ENCODE measurements at places on chromosomes 2 and 18. TPM values are rescaled to one million over a fixed set of nuclear protein-coding genes. Genes with fewer than 3 reads are reported as not detected.

DNA sequence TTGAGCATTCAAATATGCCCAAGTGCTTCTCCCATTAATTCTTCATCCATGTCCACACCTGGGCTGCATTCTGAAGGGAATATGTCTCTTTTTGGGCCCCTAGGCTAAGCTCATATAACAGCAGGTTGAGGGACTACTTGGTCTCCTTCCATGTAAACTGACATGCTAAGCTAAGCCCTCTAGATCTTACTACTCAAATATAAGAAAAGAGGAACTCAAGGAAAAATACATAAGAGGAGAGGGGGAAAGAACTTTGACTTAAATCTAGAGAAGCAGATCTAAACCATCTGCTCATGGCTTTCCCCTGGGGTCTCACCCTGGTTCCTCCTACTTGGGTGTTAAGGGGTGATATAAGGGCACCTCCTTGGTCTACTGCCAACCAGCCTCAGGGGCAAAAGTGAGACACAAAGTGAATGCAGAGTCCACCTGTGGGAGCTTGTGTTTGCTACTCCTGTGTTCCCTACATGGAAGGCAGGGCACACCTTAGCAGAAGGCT is 19.8 kb upstream of the NFU1 start:
- no peaks in the 10 kb centered on the region for H3K27me3 ChIP-seq
- DNase-seq = no peak
- H3K4me1 ChIP-seq = peaks cover 5% of the 10 kb centered on the region
- H3K27ac ChIP-seq = no peak overlapping the region
- no peak overlapping the region for H3K4me3 ChIP-seq

- no peak for DNase-seq
- H3K27ac ChIP-seq = no peak overlapping the region
- H3K36me3 ChIP-seq = no peaks in the 10 kb centered on the region
- H3K4me1 ChIP-seq = peaks cover 16% of the 10 kb centered on the region
- H3K27me3 ChIP-seq = peaks cover 2% of the 10 kb centered on the region
- H3K4me3 ChIP-seq = no peak overlapping the region
These were observed 20.4 kb downstream of the MBP start for GRCh38 chr18:77111951-77112746.

DNA sequence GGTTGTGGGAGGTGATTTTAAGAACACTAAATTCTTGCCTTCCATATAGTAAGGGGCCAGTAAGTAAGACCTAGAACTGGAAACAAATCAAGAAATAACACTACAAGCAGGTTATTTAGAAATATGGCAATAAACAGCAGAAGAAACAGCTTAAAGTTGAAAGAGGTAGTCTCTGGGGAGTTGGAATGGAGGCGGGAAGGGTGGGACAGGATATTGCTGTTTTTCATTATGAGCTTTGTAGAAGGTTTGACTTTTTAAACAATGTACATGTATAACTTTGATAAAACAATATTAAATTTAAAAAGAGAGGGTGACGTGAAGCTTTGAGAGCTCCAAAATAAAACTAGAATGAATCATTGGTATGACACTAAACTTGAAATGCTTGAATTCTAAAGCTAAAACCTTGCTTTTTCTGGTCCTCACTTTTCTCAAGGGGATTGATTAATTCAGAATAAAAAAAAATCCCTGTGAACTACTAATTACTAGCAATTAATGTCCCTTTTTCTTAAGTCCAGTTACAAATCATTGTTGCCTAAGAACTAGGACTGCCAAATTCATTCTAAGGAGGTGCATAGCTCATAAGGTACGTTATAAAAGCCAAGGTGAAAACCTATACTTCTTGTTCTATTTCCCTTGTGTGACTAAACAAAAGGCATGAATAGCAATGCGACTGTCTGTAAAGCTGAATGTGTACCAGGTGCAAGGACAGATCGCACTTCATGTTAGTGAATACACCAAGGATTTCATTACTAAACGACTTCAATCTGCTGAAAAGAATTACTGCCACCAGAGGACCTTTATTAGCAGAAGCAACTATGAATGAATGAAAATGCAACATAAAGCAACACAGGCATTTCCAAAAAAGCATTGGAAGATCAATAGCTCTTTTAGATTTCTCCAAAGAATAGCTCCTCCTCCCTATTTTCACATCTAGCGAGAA is 177.5 kb downstream of the RBM43 start:
- no peaks in the 10 kb centered on the region for H3K36me3 ChIP-seq
- DNase-seq = no peak
- no peaks in the 10 kb centered on the region for H3K27me3 ChIP-seq
- no peak overlapping the region for H3K4me3 ChIP-seq
- H3K4me1 ChIP-seq = peaks cover 21% of the 10 kb centered on the region

GRCh38 chr2:27291865-27292264 is 9.6 kb downstream of the TRIM54 start:
- H3K27me3 ChIP-seq = peaks cover 68% of the 10 kb centered on the region
- no peaks in the 10 kb centered on the region for H3K4me1 ChIP-seq
- no peak overlapping the region for H3K4me3 ChIP-seq
- H3K27ac ChIP-seq = no peak overlapping the region
- no peaks in the 10 kb centered on the region for H3K36me3 ChIP-seq

GRCh38 chr2:10507106-10507505 is 59.0 kb upstream of the ODC1 start:
- no peaks in the 10 kb centered on the region for H3K36me3 ChIP-seq
- H3K4me1 ChIP-seq = peaks cover 5% of the 10 kb centered on the region
- no peak overlapping the region for H3K27ac ChIP-seq
- DNase-seq = no peak

DNA sequence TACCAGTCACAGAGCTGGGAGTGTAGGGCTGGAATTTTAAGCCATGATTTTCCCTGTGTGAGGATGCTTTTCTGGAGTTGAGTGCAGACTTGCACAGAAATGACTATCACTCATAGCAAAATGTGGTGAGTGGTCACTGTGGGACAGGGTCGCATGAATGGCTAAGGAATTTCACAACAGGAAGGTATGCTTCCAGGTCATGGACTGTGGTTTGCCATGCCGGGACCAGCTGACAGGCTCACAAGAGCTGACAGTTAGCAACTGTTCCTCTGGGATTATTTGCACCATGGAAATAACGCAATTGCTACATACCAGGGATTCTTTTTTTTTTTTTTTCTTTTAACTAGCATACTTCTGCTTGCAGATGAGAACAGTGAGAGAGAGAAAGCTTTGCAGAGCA is 3.8 kb upstream of the UXS1 start:
- H3K4me3 ChIP-seq = peak overlapping the region; percentile 64
- no peak overlapping the region for H3K27ac ChIP-seq
- H3K36me3 ChIP-seq = no peaks in the 10 kb centered on the region
- no peaks in the 10 kb centered on the region for H3K27me3 ChIP-seq
- H3K4me1 ChIP-seq = peaks cover 17% of the 10 kb centered on the region

- no peak for DNase-seq
- H3K4me3 ChIP-seq = no peak overlapping the region
- no peak overlapping the region for H3K27ac ChIP-seq
- no peaks in the 10 kb centered on the region for H3K27me3 ChIP-seq
- no peaks in the 10 kb centered on the region for H3K4me1 ChIP-seq
These were observed 365.3 kb downstream of the TDRD15 start for GRCh38 chr2:21489080-21489479.

DNA sequence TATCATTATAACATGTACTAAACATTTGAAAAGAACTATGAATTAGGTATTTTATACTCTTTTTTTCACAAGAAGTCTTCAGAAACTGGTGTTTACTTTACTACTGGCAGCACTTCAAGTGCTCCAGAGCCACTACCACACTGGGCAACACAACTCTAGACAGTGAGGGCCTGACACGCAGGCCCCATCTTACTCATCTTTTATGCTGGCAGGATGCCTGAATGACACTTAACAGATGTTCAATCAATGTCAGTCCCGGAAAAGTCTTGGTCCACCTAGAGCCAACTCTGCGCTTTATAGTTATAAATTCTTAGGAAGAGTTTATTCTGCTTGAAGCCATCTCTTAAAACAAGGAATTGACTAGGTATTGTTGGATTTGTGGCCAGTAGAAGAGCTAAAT is 8.7 kb upstream of the WIPF1 start:
- no peaks in the 10 kb centered on the region for H3K27me3 ChIP-seq
- peaks cover 4% of the 10 kb centered on the region for H3K4me1 ChIP-seq
- H3K4me3 ChIP-seq = no peak overlapping the region
- no peak for DNase-seq

GRCh38 chr18:25648716-25649260 is 296.8 kb upstream of the ZNF521 start:
- H3K4me3 ChIP-seq = no peak overlapping the region
- no peaks in the 10 kb centered on the region for H3K36me3 ChIP-seq
- peaks cover 5% of the 10 kb centered on the region for H3K4me1 ChIP-seq
- H3K27me3 ChIP-seq = no peaks in the 10 kb centered on the region

GRCh38 chr2:58620093-58620492 is 379.0 kb upstream of the FANCL start:
- no peak overlapping the region for H3K27ac ChIP-seq
- no peaks in the 10 kb centered on the region for H3K4me1 ChIP-seq
- no peak overlapping the region for H3K4me3 ChIP-seq

GRCh38 chr2:46684661-46685060 is 205.3 kb downstream of the TMEM247 start:
- DNase-seq = no peak
- H3K27me3 ChIP-seq = peaks cover 8% of the 10 kb centered on the region

DNA sequence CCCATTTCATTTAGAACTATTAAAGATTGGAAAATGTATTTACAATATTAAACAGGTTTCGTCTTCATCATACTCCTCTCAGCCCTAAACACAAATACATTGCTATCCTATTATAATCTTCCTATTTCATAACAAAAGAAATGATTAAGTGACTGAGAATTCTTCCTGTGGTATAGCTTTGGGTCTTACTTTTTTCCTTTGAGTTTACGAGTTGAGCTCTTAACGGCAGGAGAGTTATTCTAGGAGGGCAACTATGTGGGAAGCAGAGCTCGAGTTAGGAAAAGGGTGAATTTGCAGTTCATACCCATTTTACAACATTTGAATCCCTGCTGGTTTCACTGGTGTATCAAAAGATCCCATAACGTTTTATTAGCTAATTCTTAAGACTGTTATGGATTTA is 105.0 kb downstream of the FIGN start:
- no peaks in the 10 kb centered on the region for H3K27me3 ChIP-seq
- H3K4me1 ChIP-seq = peaks cover 6% of the 10 kb centered on the region
- DNase-seq = no peak
- peak overlapping the region; percentile 4 for H3K27ac ChIP-seq
- no peak overlapping the region for H3K4me3 ChIP-seq
- H3K36me3 ChIP-seq = peaks cover 2% of the 10 kb centered on the region

DNA sequence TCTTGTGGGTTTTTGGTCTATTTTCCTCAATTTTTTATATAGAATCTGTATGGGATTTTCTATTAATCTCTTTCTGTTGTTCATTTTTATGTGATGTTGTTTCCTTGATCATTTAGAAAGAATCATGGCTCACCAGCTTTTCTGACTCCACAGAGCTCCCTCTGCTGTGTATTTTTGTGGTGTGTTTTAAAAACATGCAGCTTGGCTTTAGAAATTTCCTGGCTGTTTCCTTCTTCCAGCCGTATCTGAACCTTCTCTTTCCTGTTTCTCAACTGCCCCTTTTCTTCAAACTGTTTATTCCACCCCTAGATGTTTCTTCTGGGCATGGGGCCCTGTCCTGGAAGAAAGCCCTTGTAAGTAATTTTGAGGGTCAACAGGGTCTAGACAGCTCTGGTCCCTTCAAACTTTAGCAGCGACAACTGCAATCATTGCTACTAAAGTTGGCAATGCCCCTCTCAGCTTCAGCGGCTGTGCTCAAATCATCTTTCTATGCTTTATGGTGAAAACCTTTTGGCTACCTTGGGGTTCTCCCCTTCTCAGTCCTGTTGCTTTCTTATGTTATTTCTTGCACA is 17.6 kb upstream of the COPS8 start:
- DNase-seq = no peak
- H3K4me3 ChIP-seq = no peak overlapping the region
- no peaks in the 10 kb centered on the region for H3K27me3 ChIP-seq
- no peaks in the 10 kb centered on the region for H3K36me3 ChIP-seq

- peak overlapping the region; percentile 59 for H3K27ac ChIP-seq
- no peaks in the 10 kb centered on the region for H3K27me3 ChIP-seq
- H3K36me3 ChIP-seq = peaks cover 12% of the 10 kb centered on the region
- peak; percentile 22 for DNase-seq
- peaks cover 33% of the 10 kb centered on the region for H3K4me1 ChIP-seq
These were observed 219.0 kb downstream of the SH3BP4 start for GRCh38 chr2:235170536-235171521.

- no peak overlapping the region for H3K27ac ChIP-seq
- no peaks in the 10 kb centered on the region for H3K27me3 ChIP-seq
- H3K4me1 ChIP-seq = peaks cover 14% of the 10 kb centered on the region
- H3K4me3 ChIP-seq = no peak overlapping the region
- no peak for DNase-seq
These were observed 106.5 kb downstream of the PRKCE start for GRCh38 chr2:45758018-45758417.

GRCh38 chr2:71592181-71592711 is 138.9 kb downstream of the DYSF start:
- peaks cover 21% of the 10 kb centered on the region for H3K27me3 ChIP-seq
- H3K27ac ChIP-seq = no peak overlapping the region
- peaks cover 76% of the 10 kb centered on the region for H3K4me1 ChIP-seq
- DNase-seq = no peak
- H3K4me3 ChIP-seq = no peak overlapping the region

HOXD12 gene
- not detected for total RNA-seq

MDH1B gene
- total RNA-seq = 2.0 TPM

SKOR2 gene
- 1.4 TPM for total RNA-seq

FHL2 gene
- 3.8 TPM for total RNA-seq

PTPRM gene
- total RNA-seq = 7.7 TPM

KYNU gene
- 0.26 TPM for total RNA-seq

DSC1 gene
- not detected for total RNA-seq

NAT8 gene
- not detected for total RNA-seq

SSB gene
- 187 TPM for total RNA-seq
